ENCODE measurements at places on chromosomes 11 and 22.

- no peak for DNase-seq
These were observed 68.9 kb downstream of the ARFGAP2 start for GRCh38 chr11:47107744-47108143.

- no peak for DNase-seq
These were observed 4.6 kb downstream of the MYH9 start for GRCh38 chr22:36383110-36383581.

DNA sequence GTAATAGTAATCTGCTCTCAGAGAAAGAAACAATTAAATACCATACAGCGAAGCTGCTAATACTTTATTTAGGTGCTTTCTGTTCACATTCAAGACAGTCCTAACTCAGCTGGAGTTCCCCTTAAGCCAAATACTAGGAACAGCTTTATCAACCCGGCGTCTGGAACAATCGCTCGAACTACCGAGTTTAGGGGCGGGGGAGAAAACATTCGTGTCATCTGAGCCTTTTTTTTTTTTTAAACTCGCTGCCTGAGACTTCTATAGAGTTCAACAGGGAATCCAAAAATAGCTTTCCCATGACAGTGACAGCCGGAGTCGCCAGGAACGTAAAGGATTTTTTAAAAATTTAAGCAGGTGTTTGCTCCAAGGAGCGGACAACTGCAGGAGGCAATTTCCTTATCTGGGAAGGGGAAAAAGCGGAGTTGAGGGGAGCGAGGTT is 852 bp downstream of the TRAF6 start:
- DNase-seq: peak; percentile 77

- peak; percentile 69 for DNase-seq
These were observed 33.4 kb upstream of the APOL5 start for GRCh38 chr22:35684270-35684700.

DNA sequence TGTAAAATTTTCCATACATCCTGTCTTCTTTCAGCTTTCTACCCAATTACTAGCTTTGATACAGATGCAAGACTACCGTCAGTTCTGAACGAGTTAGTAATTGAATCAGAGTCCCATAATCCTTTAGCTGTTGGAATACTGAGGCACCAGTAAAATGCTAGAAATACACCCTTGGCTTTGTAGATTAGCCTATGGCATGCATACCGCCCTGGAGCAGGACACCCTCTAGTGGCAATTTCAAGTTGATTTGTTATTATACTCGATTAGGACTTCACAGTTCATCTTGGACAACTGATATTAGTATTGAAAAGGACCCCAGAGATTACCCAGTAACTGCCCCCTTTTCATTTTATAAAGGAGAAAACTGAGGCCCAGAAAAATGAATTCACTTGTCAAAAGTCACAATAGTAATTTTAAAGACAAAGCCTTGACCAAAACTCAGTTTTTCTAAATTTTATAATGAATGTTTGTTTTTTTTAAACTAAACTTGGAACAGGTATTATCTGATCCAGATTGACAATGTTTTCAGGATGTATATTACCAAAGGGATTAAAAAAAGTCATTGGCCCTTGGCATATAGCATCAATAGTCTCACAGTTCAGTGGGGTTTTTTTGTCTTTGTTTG is 72.6 kb downstream of the HIPK3 start:
- peak; percentile 92 for DNase-seq

GRCh38 chr11:73226297-73227006 is 8.4 kb downstream of the P2RY2 start:
- DNase-seq: no peak

GRCh38 chr11:128375961-128376360 is 211.4 kb downstream of the ETS1 start:
- no peak for DNase-seq

GRCh38 chr11:102971766-102972165 is 16.2 kb upstream of the MMP13 start:
- DNase-seq: no peak

GRCh38 chr11:13008625-13009475 is at the start of gene RASSF10:
Gene RASSF10, plus strand, starts transcription at chr11:13009316. Its CDS starts 261 bp downstream, at chr11:13009577.
- peak; percentile 47 for DNase-seq

GRCh38 chr11:84289381-84289906 is 1003.3 kb upstream of the CCDC90B start:
- DNase-seq: peak; percentile 6

- DNase-seq: no peak
These were observed 47.7 kb downstream of the LRFN4 start for GRCh38 chr11:66904561-66904960.

GRCh38 chr11:73528483-73529203 is 69.3 kb downstream of the FAM168A start:
- DNase-seq: no peak

- DNase-seq: peak; percentile 76
These were observed 61.7 kb downstream of the LARGE2 start for GRCh38 chr11:45984192-45984591.

- no peak for DNase-seq
These were observed 23.2 kb upstream of the MGAT3 start for GRCh38 chr22:39433476-39434242.

- no peak for DNase-seq
These were observed 114.4 kb downstream of the OSBP2 start for GRCh38 chr22:30809086-30809485.

Data from A673 (cell line).